HAP-1 (cell line): ENCODE measurements at places on chromosomes 16 and 17.
A peak's percentile ranks its signal among the peaks of the same experiment; 100 is the strongest.

DNA sequence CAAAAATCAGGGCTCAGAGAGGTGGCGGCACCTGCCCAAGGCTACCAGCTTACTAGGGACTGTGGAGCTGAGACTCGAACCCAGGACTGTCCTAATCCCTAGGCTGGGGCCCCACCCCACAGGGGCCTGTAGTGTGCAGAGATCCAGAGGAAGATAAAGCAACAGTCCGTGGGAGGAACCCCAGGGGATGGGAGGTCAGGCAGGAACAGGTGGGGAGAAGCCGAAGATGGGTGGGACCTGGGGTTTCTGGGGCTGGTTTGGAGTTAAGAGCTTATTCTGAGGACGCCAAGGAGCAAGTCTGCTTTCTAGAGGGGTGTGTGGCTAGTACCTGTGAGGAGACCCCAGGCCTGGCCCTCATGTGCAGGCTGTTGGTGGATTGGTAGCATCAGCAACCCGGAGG lies 14.9 kb downstream of the C16orf74 start:
- DNase-seq: no peak

- DNase-seq: no peak
Measured at GRCh38 chr17:46274238-46274637, 20.7 kb upstream of the LRRC37A start.

DNA sequence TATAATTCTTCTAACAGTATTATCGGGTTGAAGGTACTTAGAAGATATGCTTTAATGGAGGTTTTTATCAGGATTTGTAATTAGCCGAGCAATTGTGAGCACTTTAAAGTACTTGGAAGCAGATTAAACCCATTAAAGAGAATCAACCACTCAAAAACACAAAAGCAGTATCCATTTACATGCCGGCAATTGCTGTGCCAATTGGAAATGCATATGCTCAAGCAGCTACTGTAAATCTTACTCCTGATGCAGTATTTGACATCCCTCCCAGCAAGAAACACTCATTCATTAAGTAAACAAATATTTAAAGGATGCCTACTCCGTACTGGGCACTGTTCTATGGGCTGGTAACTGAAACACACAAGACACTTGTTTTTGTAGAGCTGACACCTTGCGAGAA lies 11.4 kb upstream of the CCL1 start:
- no peak for DNase-seq

DNA sequence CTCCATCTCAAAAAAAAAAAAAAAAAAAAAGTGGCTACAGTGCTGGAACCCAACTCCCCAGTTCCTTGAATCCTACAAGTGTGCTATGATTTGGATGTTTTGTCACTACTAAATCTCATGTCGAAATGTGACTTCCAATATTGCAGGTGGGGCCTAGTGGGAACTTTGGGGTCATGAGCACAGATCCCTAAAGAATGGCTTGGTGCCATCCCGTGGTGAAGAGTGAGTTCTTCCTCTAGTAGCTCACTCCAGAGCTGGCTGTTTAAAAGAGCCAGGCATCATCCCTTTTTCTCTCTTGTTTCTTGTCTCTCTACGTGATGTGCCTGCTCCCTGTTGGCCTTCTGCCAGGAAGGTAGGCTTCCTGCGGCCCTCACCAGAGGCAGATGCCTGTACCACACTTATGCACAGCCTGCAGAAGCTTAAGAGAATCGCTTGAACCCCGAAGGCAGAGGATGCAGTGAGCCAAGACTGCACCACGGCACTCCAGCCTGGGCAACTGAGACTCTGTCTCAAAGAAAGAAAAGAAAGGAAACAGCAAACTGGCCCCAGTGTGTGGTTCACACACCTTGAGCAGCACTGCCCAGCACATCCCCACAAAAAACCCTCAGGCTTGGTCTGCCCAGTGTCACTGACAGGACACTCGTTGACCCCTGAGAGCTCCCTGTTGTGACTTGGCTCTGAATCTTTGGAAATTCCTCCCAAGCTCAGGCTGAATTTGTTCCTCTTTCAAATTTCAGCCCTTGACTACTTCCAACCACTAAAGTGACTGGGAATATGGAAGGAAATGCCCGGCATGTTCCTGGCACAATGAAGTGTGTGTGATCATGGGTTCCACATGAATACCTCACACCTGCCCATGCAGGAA lies 3.1 kb downstream of the MT1E start:
- no peak for DNase-seq

DNA sequence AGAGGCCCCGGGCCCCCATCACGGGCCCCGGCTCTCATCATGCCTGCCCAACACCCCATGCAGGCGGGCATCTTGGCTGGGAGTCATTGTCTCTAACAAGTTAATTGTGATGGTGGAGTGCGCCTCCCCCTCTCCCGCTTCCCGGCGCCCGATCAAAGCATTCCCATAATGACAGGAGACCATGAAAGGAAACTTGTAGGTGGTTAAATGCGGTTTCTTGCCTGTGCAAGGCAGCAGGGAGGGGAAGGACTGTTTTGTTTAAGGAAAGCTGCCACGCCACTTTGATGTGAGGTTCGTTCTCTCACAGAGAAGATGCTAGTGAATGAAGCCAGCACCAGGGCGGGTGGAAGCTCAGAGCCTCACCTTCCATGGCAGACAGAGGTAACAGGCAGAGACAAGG lies 45.4 kb downstream of the C16orf78 start:
- no peak for DNase-seq

- no peak for DNase-seq
Measured at GRCh38 chr17:47095268-47095667, 93.8 kb downstream of the CDC27 start.

DNA sequence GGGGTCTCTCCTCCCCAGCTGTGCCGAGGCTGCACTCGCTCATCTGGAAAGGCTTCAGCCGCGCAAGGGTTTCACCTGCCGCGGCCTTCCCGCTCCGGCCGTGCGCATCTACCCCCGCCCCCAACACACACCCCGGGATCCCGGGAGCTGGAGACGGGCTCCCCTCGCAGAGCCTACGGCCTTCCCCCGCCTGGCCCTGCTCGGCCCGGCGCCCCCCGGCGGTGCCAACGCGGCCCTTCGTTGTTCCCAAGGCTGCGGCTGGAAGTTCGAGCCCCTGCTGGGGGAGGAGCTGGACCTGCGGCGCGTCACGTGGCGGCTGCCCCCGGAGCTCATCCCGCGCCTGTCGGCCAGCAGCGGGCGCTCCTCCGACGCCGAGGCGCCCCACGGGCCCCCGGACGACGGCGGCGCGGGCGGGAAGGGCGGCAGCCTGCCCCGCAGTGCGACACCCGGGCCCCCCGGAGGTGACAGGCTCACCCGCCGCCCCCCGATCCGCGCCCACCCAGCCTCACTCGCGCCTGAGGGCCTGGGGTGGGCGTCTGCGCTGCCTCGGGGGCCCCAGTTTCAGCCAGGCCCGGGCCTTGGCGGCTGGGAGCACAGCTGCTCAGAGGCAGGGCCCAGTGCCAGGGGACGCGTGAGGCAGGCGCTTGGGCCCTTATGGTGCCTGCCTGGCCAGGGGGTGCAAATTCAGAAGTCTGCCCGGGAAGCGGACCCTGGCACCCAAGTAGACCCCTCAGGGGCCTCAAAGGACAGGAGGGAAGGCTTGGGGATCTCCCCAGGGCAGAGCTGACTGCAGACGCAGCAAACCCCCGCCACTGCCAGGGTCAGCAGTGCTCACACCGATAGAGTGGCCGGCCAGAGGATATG lies 11.2 kb downstream of the GALK1 start:
- peak; percentile 89 for DNase-seq

DNA sequence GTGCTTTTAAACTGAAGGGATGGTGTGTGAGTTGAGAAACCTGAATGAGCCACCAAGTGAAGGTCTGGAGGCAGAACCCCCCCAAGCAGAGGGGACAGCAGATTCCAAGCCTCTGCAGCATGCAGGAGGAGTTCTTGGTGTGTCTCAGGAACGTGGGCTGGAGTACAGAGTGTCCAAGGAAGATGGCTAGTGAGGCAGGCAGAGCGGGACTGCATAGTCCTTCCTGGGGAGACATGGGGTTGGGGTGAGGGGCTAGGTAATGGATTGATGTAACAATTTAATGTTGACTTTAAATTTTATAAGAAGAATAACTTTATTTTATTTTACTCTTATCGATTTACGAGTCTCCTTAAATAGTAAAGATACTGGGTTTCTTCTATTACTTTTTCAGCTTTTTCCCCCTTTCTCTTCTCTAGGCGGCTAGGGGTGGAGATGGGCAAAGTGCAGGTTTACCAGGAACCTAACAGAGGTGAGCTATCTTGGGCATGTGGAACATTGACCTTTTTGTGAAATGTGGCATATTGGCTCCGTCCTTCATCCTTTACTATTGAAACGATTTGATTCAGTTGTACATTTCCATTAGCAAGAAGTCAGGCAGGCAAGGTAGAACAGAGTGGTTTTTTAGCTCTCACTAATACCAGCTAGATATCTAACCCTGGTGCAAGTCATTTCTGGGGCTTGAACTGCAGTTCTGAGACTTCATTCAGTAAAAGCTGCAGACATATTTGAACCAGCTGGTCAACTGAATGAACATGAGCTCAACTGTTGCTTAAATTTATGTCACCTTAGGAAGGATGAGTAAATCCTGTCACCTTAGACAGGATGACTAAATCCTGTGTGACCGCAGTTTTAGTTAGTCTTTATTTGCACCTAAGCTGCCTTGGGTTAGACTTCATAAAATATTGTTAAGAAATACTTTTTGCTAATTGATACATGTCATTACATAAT lies 9.2 kb downstream of the PRPSAP2 start:
- DNase-seq: no peak

DNA sequence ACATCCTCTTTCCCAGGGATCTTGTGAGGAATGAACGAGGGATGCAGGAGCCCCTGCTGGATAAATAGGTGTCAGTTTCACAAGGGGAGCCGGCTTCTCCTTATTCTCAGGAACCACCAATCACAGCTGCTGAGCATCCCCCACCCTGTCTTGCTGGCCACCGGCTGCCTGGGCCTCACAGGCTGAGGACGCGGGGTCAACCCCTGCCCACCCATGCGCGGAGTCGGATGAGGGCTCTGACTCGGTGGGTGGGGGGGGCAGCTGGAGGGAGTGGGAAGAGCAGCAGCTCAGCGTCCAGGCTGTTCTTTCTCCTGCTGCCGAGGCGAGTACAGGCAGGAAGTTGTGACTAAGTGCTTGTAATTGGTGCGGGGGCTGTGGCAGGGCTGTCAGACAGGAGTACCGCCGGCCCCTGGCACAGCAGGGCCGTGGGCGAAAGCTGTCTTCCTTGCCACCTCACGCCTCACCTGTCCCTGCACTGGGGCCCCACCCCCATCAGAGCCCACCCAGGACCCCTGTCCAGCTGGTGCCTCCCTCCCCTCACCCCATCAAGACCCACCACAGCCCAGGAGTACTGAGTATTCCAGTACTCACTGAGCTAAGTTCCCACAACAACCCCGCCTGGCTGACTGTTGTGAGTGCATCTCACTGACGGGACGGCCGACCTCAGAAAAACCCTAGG lies 11.0 kb upstream of the DPEP1 start:
- no peak for DNase-seq

- DNase-seq: no peak
Measured at GRCh38 chr16:84508502-84508901, 4.0 kb upstream of the MEAK7 start.

- DNase-seq: no peak
Measured at GRCh38 chr16:50539822-50540710, 8.1 kb upstream of the NKD1 start.

DNA sequence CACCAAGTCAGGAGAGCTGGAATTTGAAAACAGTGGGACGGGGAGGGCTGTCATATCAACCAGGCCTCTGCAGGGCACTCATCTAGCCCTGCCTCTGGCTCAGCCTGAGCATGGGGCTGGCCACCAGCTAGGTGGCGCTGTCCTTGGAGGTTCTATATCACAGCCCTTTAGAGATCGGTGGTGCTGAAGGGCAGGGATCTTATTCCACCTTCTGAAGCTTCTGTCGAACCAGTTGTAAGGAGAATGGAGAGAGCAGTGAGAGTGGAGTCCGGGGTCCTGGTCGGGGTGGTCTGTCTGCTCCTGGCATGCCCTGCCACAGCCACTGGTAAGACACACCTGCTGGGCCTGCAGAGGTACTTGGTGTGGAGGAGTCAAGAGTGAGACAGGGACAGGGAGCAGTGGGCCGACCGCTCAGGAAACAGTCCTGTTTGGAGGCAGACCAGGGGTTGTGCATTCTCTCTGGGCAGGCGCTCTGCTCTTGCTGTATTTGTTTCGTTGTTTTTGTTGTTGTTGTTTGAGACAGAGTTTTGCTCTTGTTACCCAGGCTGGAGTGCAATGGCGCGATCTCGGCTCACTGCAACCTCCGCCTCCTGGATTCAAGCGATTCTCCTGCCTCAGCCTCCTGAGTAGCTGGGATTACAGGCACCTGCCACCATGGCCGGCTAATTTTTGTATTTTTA lies at the start of gene CES3:
Gene CES3 (plus strand): TSS at position 202 of the 680 bp plus-strand sequence. CDS start 42 bp downstream, at position 244.
- DNase-seq: peak; percentile 93

DNA sequence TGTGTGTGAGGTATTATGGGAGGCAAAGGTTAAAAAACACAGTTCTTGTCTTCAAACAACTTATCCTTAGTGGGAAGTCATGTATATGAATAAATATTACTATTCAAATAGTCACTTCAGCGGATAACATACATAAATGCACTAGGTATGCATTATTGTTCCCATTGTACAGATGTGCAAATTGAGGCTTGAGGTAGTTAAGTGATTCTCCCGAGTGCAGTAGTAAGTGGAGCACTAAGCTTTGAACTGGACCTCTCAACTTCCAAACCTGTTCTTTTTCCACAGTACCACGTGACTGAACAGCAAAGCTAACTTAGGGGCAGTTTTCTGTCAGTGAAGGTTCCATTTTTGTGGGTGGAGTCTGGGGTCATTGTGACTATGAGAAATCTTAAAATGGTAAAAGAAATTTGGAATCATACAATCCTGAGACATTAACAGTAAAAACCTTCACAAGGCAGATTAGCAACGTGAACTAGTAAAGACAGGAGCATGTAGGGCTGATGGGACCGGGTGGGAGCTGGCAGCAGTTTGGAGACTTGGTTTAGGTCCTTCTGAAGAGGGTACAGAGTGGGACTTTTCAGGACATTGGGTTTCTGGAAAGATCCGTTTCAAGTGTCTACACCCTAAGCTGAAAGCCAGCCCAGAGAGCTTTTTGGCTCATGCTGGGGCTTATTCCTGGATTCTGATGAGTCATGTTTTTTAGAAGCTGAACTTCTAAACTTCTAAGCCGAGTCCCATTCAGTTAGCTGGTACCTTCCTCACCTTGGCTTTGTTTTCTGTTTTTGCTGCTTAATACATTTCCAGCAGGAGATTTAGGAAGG lies 204.9 kb downstream of the PRKCA start:
- DNase-seq: no peak

DNA sequence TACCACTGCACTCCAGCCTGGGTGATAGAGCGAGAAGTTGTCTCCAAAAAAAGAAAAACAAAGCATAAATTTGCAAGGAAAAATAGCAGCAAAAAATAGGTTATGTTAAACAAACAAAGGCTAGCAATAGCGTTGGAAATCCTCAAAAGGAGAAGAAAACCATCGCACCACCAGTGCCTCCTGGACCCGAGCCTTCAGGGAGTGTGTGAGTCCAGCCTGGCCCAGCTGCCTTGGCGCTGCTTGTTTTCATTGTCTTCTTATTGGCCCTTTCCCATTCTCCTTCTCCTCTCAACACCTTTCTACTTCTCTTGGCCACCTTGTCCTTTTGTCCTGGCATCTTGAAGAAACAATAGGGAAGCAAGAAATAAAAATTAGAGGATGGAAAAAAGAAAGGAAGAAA lies 4.5 kb upstream of the UBALD2 start:
- no peak for DNase-seq
